ENCODE measurements at places on chromosomes 2 and 18. TPM values are rescaled to one million over a fixed set of nuclear protein-coding genes. Genes with fewer than 3 reads are reported as not detected.

- DNase-seq: no peak
Measured at GRCh38 chr2:74313497-74313896, 29.7 kb downstream of the SLC4A5 start.

- DNase-seq: no peak
Measured at GRCh38 chr18:47968721-47969120, 38.3 kb upstream of the SMAD2 start.

DNA sequence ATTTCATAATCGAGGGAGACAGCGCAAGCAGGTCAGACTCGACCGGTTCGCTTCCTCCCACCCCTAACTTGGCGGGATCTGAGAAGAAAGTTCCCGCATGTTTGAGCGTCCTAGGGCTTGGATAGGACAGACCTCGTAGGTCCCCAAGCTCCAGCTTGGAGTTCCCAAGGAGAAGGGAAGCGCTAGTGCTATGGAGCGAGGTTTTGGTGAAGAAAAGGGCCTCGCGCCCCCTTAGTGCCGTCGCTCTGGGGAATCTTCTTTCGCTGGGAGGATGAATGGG, 11.6 kb upstream of the SKOR2 start:
- DNase-seq: no peak

DNA sequence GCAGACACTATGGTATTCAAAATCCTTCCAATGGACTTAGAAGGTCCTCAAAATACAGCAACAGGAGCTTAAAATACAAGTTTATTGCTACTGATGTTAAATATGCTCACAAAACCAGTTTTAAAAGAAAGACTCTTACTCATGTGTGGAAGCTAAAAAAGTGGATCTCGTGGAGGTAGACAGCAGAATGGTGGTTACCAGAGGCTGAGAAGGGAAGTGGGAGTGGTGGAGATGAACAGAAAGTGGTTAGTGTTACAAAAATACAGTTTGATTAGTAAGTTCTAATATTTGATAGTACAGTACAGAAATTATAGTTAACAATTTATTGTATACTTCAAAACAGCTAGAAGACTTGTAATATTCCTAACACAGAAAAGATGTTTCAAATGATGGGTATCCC, 12.1 kb downstream of the ADAM17 start:
- no peak for DNase-seq

HOXD13 gene
- not detected for polyA plus RNA-seq

DNA sequence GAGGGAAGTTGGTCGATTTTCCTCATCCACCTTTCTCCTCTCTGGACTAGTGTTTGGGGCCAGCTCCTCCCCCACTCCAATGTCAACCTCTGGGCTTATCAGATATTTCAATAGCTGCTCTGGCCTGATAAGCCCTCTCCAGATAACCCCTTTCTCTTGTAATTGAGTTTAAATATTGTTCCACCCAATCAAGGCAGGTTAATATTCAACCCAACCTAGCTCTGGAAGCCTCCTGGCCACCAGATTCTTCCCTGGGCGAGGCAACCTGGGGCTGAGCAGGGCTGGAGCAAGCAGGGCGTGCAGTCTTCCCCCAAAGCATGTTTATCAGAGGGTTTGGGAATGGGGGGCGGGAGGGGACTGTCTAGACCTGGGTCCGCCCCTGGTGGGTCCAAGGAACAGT, 73.8 kb downstream of the TFCP2L1 start:
- no peak for DNase-seq

Measured in AG04450 (cell line).